Left ventricle myocardium superior (tissue), 1 donor: ENCODE measurements at places on chromosomes 1 and 21. TPM values are rescaled to one million over a fixed set of nuclear protein-coding genes. Genes with fewer than 3 reads are reported as not detected.

Gene TMEM269
- total RNA-seq, result not detected

Gene NRIP1
- 18.1 TPM for total RNA-seq

Gene ASAP3
- 47.3 TPM for total RNA-seq

Gene CHAF1B
- total RNA-seq, result 0.52 TPM

Gene ZNF695
- not detected for total RNA-seq

Gene AIRE
- total RNA-seq, result not detected

Gene HSD3B1
- total RNA-seq, result not detected

Gene SLC45A1
- total RNA-seq, result 2.0 TPM

Gene TTC39A
- 18.0 TPM for total RNA-seq

Gene CELA3B
- total RNA-seq, result not detected

Gene ATAD3A
- 18.3 TPM for total RNA-seq

Gene EPHA2
- 7.6 TPM for total RNA-seq

Gene SYT14
- not detected for total RNA-seq

Gene RERE
- total RNA-seq, result 115 TPM

Gene RGS18
- total RNA-seq, result 1.4 TPM

Gene CHIT1
- total RNA-seq, result not detected

Gene ECM1
- total RNA-seq, result 14.0 TPM

Gene CYP4A22
- total RNA-seq, result not detected

Gene SLFNL1
- total RNA-seq, result 0.37 TPM

Gene CCDC30
- total RNA-seq, result 1.2 TPM

Gene SPATA21
- not detected for total RNA-seq

Gene KCNE1
- 5.3 TPM for total RNA-seq

Gene TMEM82
- not detected for total RNA-seq

Gene COL11A1
- 0.42 TPM for total RNA-seq

Gene ATXN7L2
- total RNA-seq, result 3.4 TPM

Gene TEDDM1
- total RNA-seq, result not detected

Gene MAP10
- total RNA-seq, result 2.6 TPM

Gene TNFRSF9
- total RNA-seq, result not detected

Gene GLIS1
- not detected for total RNA-seq

Gene SLC16A4
- total RNA-seq, result 2.1 TPM

Gene LAPTM5
- 23.9 TPM for total RNA-seq

Gene COL6A1
- total RNA-seq, result 188 TPM

Gene FCGR3B
- total RNA-seq, result 3.3 TPM

Gene TMEM240
- 8.9 TPM for total RNA-seq

Gene RNU1-3
- total RNA-seq, result 4,234 TPM

Gene IQGAP3
- total RNA-seq, result 0.42 TPM

Gene VASH2
- total RNA-seq, result 1.0 TPM

Gene HES4
- 39.4 TPM for total RNA-seq

Gene CLCA2
- not detected for total RNA-seq

Gene C1orf21
- 45.6 TPM for total RNA-seq

Gene ITLN2
- not detected for total RNA-seq

Gene MECR
- 33.1 TPM for total RNA-seq

Gene PIK3R3
- 26.2 TPM for total RNA-seq

Gene RASAL2
- total RNA-seq, result 26.4 TPM

Gene KPRP
- total RNA-seq, result not detected

Gene HMGCL
- 33.5 TPM for total RNA-seq

Gene CIART
- 15.4 TPM for total RNA-seq

Gene TRAF5
- 2.4 TPM for total RNA-seq

Gene PDC
- not detected for total RNA-seq

Gene KCNA2
- total RNA-seq, result 0.64 TPM

Gene NPPB
- not detected for total RNA-seq

Gene DIO1
- total RNA-seq, result not detected

Gene HES3
- total RNA-seq, result not detected

Gene TMPRSS15
- not detected for total RNA-seq

Gene LCE2B
- total RNA-seq, result not detected

Gene LMX1A
- not detected for total RNA-seq

Gene DMRTA2
- total RNA-seq, result not detected
